Bone marrow (tissue), 2 donors: ENCODE measurements at places on chromosomes 16 and 17.

GRCh38 chr16:88194397-88195268 lies 188.1 kb upstream of the ZNF469 start:
- DNase-seq: no peak

GRCh38 chr17:55722742-55723487 lies at the start of gene TMEM100:
TSS of gene TMEM100 (minus strand) at chr17:55722864. CDS start at chr17:55721070, 1,794 bp downstream.
- DNase-seq: no peak

- DNase-seq: no peak
Measured at GRCh38 chr17:64153565-64154312, 23.8 kb upstream of the ERN1 start.

DNA sequence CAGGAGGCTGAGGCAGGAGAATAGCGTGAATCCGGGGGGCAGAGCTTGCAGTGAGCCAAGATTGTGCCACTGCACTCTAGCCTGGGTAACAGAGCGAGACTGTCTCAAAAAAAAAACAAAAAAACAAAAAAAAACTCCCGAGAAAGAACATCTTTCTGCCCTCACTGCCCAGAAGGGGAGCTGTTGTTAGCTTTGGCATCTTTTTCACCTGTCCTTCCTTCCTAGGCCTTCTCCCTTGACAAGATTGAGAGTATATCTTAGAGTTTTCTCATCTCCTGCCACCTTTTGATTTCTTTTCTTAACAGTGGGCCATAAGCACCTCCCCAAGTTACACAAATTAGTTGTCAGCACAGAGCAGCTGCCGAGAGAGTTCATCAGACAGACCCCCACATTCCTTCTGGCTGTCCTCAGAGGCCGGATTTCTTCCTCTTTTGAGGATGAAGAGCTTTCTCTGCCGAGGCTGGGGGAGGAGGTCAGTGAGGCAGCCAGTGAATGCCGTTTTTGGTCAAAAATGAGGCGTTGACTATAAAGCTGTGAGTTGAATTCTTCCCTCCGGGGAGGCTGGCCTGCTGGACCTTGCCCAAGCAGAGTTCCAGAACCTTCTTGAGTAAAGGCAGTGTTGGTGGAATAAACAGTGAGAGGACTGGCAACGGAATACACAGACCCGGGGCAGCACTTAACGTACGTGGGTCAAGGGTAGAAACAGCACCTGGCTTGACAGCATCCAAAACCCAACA lies 127.0 kb downstream of the ABCC6 start:
- no peak for DNase-seq

- DNase-seq: peak; percentile 68
Measured at GRCh38 chr17:5587438-5588032, 3.2 kb upstream of the NLRP1 start.

DNA sequence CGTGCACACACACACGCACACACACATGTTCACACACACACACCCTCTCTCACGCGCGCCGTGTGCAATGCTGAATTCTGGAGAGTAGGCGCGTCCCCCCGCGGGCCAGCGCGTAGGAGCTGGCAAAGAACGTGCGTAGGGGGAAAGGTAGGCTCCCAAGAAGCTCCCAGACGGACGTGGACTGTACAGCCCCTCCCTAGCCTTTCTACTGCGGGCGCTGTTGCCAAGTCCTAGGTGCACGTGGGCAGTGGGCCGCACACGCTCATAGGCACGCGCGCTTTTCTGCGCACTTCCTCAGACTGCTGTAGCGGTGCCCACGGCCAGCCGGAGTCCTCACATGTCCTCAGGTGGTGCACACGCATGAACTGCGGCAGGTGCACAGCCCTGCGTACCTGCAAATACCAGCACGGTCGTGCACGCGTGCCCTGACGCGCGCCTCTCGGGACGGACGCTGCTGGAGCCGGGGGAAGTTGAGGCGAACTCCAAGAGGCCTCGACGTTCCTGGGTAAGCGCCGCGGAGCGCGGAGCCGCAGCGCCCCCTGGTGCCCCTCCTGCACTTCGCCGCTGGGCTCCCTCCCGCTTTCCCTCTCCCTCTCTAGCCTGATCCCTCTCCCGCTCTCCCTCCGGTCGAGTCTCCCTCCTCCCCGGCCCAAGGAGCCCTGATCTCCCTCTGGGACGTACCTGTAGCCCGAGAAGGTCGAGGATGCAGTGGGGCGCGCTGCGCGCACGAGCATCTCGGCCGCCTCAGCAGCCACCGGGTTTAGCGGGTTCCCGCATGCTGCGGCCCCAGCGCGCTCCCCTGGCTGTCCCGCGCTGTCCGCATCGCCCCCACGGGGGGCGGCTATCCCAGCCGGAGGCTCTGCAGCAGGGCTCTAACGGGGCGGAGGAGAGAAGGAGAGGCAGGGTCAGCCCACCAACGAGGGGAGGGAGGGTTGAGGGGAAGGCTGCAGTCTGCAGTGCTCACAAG lies 749 bp downstream of the GRIN2A start:
- no peak for DNase-seq

DNA sequence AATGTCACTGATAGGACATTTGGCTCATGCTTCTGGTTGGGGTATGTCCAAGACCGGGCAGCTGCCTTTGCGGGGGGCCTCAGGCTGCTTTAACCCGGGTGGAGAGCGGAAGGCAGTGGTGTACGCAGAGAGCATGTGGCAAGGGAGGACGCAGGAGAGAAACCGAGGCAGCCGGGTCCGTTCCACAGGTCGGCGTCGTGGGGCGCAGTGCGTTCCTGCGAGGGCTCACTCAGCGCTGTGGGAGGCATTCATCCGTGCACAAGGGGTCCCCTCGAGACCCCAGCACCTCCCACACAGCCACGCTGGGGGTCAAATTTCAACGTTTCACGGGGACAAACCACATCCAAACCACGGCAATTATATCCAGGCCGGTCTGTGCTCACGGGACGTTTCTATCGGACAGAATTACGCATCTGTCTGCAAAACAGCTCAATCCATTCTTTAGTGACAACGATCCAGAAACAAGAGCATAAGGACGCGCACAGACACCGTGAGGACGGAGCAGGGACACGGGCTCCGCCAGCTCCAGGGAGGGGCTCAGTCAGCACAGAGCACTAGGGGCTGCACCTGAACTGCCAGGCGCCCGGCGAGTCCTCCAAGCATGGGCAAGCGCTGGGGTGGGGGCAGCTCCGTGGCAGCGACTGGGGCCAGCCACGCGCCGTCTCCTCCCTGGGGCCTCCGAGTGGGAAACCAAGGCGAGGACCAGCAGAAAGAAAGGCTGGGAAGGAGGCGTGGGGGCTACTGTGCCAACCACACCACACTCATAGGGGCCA lies 108.4 kb upstream of the METRNL start:
- DNase-seq: no peak

DNA sequence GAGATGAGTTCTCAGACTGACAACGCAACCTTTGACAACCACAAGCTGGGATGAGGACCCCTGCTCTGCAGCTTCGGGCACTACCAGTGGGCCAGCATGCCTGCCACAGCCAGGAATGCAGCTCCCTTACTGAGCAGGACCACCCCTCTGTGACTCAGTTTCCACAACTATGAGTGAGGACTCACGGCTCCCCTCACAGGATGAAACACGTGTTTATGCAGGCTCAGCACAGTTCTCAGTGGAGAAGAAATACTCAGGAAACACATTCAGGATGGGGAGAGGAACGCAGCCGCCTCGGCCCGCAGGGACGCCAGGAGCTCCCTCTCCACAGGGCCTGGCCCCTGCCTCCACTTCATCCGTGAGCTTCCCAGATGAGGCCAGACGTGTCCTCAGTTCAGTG lies 14.1 kb downstream of the DNASE1 start:
- DNase-seq: no peak

GRCh38 chr17:63440127-63440769 lies 5.9 kb downstream of the CYB561 start:
- DNase-seq: no peak
